Right renal pelvis (tissue), 4 donors: ENCODE measurements at places on chromosomes 13 and 19. TPM values are rescaled to one million over a fixed set of nuclear protein-coding genes. Genes with fewer than 3 reads are reported as not detected.

DNA sequence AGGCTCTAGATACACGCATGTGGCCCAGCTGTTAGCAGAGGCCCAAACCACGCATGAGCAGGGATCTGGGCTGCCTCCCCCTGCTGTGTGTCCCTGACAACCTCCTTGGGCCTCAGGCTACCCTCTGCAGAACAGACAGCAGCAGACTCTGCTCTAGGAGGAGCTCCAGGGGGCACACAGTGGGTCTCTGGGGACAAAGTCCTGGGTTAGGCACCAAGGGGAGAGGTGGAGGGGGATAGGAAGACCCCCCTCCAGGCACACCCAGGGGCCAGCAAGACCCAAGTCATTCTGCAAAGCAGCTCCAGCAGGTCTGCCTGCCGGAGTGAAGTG is 8.0 kb downstream of the TINCR start:
- DNase-seq, result no peak

The ZNF560 gene
- polyA plus RNA-seq, result 0.63 TPM

DNA sequence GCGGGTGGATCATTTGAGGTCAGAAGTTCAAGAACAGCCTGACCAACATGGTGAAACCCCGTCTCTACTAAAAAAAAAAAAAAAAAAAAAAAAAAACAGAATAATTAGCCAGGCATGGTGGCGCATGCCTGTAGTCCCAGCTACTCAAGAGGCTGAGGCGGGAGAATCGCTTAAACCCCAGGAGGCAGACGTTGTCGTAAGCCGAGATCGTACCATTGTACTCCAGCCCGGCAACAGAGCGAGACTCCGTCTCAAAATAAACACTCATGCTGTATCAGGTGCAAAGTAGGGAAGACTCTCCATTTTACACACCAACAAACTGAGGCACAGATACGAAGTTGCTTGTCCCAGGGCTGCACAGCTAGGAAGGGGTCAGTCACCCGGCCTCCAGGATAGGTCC is 15.6 kb downstream of the TLE6 start:
- no peak for DNase-seq

The ZNF90 gene
- polyA plus RNA-seq, result 12.4 TPM

GRCh38 chr19:36113894-36114720 is 568 bp downstream of the POLR2I start:
- DNase-seq, result no peak

The FAM216B gene
- polyA plus RNA-seq, result not detected

DNA sequence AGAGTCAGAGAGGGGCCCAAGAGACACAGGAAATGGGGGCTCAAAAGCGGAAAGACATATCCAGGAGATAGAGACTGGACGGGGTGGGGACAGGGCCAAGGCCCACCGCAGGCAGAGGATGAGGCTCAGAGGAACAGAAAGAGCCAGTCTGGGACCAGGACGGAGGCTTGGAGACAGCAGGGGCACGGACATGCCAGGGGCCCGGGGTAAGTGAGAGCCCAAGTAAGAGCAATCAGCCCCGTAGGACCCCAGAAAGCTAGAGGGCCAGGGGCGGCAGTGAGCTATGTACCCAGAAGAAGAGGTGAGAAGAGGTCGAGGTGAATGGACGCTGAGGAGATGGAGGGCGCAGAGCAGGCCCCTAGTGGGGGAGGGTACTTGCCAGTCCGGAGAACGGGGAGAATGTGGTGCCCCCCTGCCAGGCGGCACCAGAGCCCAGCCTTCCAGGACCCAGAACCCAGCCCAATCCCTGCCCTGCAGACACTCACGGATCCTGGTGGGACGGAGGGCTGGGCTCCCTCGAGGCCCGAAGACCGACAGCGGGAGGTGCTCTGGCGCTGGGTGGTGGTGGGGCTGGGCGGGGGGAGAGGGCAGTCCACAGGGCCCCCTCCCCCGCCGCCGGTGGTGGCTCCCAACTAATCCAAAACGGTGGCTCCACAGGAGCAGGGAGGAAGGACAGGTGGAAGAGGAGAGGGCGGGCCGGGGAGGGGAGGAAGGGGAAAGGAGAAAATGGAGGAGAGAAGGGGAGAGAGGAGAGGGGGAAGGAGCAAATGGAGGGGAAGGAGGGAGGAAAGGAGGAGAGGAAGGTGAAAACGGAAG is 1.0 kb downstream of the GRIK5 start:
- no peak for DNase-seq

GRCh38 chr13:24502533-24503378 is 9.8 kb downstream of the PARP4 start:
- no peak for DNase-seq

- DNase-seq, result no peak
Measured at GRCh38 chr13:77093735-77094134, 66.8 kb upstream of the FBXL3 start.

GRCh38 chr19:50358483-50359327 is 6.7 kb downstream of the NAPSA start:
- DNase-seq, result no peak

DNA sequence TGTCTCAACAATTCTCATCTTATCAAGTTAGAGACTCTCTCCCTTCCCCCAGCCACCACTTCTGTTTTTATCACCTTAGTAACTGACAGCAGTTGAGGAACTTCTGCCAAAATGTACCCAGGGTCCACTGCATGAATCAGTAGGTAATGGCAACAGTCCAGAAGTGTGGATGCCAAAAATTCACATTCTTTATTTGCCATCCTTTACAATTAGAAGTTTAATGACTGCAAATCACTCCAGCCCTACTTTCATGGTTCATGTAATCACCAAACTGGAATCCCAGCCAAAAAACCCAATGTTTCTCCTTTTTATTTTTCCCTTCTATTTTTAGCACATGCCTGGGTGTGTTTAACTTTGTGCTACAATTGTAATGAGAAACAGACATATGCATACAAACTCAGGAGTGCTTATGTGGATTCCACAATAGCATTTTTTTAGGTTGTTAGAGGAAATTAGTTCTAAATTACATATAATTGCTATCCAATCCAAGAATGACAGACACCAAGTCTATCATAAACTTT is 243.5 kb downstream of the RGCC start:
- no peak for DNase-seq

- DNase-seq, result no peak
Measured at GRCh38 chr13:105627270-105627669, 908.2 kb downstream of the EFNB2 start.

The ZNF649 gene
- 29.9 TPM for polyA plus RNA-seq
